ENCODE measurements at places on chromosomes 6 and 20.

GRCh38 chr20:50735813-50736212, 4.4 kb downstream of the PARD6B start:
- DNase-seq, result no peak

DNA sequence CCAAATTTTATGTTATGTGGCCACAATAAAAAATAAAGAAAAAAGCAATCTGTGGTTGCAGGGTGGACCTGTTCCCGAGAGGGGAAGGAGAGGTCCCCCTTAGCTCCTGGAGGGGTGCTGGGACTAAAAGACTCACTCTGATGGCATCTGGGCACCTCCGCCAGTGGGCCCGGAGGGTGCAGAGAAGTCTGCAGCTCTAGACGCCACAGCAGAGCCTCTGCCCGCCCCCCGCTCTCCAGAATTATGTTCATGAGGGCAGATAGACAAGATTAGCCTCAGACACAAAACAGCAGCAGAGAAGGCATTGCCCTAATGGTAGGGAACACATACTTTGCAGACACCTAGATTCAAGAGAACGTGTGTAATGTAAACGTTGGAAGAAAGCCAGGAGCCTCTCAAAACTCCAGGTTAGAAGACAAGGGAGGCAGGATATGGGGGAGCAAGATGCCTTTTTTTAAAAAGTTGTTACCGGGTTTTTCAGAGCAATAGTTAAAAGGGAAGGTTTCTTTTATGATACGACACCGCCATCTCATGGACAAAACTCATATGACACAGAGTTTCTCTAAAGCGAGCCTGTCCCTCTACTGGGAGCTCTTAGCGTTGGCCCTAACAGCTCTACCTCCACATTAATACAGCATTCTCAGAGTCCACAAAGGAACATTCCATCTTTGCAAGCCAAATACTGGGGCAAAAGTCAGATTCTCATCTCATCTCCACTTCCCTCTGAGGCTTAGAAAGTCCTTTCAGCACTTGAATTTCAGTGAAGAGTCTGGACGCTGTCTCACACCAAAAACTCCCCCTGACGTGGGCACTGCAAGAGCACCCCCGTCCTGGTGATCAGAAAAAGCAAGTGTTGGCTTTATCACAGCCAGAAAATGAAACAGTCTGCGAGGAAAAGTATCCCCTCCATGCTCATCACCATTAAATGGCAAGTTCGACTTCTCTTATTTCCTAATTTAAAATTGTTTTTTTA, 47.2 kb downstream of the FOXF2 start:
- DNase-seq, result peak; percentile 73

DNA sequence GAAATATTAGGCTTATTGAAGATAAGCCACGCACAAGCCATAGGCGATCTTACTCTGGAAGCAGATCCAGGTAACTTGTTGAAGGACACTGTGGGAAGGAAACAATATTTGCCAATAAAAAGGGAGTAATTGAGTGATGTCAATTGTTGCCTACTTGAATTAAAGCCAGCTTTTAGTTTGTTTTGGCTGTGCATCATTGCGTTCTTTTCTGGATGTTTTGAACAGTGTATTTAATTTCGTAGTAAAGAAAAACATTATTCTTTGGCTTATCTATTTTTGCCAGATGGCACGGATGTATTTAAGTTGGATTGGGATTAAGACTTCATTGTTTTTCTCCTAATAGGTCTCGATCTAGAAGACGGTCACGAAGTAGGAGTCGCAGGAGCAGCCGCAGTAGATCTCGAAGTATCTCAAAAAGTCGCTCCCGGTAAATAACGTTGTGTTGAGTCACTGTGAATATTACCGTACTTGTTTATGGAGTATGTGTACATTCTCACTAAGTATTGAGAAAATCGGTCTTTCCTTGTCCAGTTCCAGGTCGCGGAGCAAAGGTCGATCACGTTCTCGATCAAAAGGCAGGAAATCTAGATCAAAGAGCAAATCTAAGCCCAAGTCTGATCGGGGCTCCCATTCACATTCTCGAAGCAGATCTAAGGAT, 2.6 kb downstream of the SRSF6 start:
- no peak for DNase-seq

GRCh38 chr6:128233531-128233930, 286.9 kb downstream of the PTPRK start:
- no peak for DNase-seq

- no peak for DNase-seq
These were observed 551.1 kb upstream of the SYNCRIP start for GRCh38 chr6:86193821-86194220.

DNA sequence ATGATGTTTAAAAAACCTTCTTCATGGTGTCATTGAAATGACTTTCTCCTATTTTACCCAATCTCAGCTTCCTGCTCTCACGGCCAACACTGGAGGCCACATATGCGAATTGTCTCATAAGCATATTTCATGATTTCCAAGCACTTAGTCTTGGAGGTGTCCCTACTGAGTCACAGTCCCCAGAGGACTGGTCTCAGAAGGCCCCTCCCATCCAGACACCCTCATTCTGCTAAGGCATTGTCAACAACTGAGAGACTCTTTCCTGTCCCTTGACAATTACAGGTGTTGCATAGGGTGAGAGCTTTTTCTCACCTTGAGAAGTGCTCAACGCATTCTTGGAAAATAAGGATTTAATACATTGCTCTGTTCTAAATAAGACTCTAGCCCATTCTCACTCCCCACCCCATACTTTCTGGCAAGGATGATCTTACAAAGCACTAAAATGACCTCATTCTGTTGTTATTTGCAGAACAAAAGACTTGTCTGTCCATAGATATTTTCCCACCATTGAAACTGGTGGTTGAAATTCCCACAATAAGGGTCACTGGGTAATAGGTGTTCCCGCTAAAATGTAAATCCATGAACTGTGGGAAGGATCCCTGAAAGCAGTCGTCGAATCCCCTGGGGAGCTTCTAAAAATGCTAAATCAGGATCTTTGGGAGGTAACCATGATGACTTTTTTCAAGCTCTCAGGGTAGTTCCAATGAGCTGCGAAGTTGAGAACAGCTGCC, 32.3 kb upstream of the SLC22A23 start:
- DNase-seq, result no peak

GRCh38 chr6:151690768-151691562, 116.5 kb upstream of the ESR1 start:
- no peak for DNase-seq

DNA sequence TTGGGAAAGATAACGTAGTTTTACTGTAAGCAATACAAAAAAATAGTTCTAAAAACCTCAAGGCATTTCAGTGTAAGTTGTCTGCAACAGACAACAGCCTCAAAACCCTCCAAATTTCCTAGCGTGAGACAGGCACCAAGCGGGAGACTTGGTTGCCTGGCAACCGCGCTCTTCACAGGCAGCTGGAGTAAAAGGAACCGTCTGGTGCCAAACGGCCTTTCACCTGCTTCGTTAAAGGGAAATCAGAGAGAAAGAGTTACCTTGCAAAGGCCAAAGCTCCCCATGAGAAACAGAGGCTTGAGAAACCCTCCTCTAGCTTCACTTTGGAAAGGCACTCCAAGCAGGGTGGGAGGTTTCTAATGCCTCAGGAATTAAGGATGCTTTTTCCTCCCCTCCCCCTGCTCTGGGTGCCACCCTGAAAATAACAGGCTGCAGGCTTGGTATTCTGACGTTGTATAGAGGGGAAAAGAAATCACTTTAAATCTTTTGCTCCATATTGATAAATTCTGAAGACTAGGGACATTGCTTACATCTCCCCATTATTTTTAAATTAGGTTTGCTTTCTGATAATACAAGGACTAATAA, 129.7 kb upstream of the UFL1 start:
- peak; percentile 80 for DNase-seq

- DNase-seq, result no peak
These were observed 282.6 kb upstream of the ID4 start for GRCh38 chr6:19554356-19555225.

DNA sequence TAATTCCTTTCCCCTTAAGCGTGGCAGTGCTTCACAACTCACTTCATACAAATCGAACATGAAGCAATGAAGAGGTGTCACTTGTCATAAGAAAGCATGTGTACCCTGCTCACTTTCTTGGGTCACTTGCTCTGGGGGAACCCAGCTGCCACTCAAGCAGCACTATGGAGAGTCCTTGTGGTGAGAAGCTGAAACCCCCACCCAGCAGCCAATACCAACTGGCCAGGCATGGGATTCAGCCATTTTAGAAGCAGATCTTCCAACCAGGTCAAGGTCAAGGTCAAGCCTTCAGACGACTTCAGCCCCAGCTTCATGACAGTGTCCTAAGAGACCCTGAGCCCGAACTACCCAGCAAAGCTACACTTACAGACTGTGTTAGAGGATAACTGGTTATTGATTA, 62.8 kb downstream of the PSMB1 start:
- no peak for DNase-seq

GRCh38 chr6:109305028-109305427, 77.2 kb downstream of the CD164 start:
- DNase-seq, result no peak

Measured in neuronal stem cell (in vitro differentiated cells).